Neural crest cell (in vitro differentiated cells): ENCODE measurements at places on chromosomes 7 and 10.

GRCh38 chr7:816300-816750, 16.0 kb upstream of the SUN1 start:
- peak; percentile 93 for DNase-seq

DNA sequence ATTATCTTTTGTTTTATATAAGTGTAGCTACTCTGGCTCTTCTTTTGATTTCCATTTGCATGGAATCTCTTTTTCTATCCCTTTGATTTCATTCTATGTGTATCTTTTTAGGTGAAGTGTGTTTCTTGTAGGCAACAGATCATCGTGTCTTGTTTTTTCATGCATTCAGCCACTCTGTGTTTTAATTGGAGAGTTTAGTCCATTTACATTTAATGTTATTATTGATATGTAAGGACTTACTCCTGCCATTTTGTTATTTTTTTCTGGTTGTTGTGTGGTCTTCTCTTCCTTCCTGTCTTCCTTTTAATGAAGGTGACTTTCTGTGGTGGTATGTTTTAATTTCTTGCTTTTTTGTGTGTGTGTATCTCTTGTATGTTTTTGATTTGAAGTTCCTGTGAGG, 81.6 kb downstream of the BBS9 start:
- DNase-seq = no peak

GRCh38 chr7:71982851-71983250, 429.3 kb downstream of the CALN1 start:
- DNase-seq = no peak

DNA sequence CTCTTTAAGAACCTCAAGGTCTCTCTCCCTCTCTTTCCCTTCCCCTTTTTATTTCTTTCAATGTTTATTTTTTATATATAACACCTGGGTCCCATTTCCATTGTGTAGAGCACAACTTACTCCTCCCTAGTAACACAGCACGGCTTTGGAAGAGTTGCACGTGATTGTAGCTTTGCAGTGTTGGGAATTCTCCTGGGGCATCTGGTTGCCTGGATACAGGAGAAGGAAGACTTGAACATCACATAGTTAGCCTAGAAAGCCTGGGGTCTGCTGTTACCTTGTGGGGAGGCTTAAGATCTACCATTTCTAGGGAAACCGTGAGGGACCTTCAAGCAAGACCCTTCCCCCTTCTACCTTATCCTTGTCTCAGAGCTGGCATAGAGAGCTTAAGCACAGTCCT, 41.1 kb upstream of the NFKB2 start:
- DNase-seq = no peak

DNA sequence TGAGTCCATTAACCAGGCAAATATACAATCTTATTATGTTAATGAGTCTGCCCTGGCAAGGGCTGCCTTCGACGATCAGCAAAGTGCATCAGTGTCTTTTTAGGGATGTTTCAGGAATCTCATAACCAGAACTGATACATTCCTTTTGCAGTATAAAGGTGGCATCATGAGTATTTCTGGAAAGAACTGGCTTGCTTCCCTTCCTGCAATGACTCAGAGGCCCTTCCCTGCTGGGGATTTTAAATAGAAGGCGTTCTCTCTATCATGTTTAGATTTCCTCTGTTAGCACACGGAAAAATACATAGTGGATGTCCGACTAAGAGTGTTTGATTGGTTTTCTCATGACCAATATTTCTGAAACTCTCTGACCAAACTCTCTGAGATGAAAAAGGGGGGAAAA, 1.8 kb downstream of the NPS start:
- no peak for DNase-seq

GRCh38 chr7:28081016-28081415, 99.6 kb downstream of the JAZF1 start:
- no peak for DNase-seq
